ENCODE measurements at places on chromosomes 5 and 9.

- no peak for DNase-seq
Observed at GRCh38 chr9:133577737-133578112, 31.5 kb downstream of the FAM163B start.

DNA sequence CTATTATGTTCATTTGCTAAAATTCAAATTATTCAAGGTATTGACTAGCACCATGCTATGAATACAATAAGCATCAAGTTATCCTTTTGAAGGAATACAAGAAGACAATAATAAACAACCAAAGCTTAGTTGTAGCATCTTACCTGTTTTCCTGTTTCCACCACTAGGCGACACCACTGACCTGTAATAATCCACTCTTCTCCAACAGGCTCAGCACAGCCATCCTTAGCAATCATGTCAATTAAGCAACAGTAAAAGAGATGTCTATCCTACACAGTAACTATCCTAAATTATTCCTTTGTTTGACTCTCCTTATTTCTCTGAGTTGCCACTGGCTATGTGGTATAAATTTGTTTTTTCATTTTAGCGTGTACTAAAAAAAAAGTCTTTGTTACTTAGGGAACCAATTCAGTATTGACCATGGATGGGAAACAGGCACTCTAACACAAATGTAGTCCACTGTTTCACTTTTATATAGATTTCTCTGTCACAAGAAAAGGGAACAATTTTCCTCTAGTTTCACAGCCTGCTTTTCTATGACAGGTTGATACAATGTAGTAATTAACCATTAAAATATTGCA is 46.2 kb downstream of the PCA3 start:
- peak; percentile 30 for DNase-seq

DNA sequence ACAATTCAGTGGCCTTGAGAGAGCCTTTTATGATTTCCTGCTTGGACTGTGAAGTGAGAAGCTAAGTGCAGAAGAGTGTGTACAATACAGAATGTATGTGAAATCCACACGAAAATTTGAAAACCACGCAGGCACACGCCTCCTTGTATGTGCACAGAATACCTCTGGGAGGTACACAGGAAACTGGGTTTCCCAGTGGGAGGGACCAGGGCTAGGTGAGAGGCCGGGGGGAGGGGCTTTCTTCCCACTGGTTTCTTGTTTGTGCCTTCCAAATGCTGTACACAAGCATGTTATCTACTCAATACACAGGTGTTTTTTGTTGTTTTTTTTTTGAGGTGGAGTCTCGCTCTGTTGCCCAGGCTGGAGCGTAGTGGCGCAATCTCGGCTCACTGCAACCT is 16.1 kb downstream of the C9orf50 start:
- DNase-seq = no peak

DNA sequence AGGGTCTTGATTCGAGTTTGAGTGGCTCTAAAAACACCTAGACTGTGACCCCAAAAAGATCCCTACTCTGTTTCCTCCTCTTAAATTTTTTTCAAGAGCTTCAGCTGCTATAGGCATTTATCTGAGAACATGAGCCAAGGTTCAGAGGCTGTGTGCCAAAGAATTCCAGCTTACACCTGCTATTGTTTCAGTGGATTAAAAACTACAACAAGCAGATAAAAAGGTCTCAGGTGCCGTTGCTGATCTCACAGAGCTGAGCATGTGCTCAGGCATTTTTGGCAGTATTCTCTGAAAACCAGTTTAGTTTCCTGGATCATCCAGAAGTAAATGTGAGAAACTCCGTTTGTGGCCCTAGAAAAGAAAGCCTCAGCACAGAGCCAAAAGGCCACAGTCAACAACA is 349.2 kb downstream of the DEPDC1B start:
- DNase-seq = no peak

All from SHP77 (cell line).